ENCODE measurements at places on chromosomes 13 and 19.

GRCh38 chr19:6278740-6279619 is 795 bp downstream of the MLLT1 start:
- peak; percentile 20 for DNase-seq

DNA sequence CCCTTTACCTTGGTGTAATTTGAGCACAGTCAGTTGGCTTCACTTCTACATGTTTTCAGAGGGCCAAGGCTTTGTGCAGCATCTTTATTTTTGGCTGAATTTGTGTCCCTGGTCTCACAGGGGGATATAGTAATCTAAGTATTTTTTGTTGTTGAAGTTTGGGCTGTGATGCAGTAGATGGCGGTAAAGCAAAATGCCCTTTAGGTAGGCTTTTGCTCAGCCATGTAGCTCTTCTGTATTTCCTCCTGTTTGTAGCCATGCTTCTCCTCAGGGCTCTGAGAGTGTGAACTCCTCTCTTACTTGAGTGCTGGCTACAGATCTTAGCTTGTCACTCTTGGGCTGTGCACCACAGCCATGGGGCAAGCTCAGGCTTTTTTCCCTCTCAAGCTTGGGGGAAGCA is 328.6 kb downstream of the SLITRK5 start:
- no peak for DNase-seq

DNA sequence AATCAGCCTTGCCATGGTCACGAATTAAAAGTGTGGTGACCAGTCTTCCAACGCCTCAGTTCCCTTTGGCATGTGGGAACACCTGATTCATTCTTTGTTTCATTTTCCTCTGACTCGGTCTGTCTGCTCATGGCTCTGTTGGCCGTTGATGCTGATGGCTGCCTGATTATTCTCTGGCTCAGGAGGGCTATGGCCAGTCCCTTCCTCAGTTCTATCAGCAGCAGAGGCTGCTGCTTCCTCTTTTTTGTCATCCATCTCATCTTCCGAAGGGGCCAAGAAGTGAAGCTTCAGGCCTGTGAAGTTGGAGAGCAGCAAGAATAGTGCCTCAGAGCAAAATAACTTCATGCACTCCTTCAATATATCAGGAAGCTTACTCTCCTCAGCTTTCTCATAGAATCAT is 9.5 kb upstream of the MLNR start:
- no peak for DNase-seq

GRCh38 chr19:34276614-34277013 is 22.3 kb downstream of the GARRE1 start:
- DNase-seq: no peak

- DNase-seq: no peak
These were observed 181.9 kb downstream of the DACH1 start for GRCh38 chr13:71685072-71685471.

DNA sequence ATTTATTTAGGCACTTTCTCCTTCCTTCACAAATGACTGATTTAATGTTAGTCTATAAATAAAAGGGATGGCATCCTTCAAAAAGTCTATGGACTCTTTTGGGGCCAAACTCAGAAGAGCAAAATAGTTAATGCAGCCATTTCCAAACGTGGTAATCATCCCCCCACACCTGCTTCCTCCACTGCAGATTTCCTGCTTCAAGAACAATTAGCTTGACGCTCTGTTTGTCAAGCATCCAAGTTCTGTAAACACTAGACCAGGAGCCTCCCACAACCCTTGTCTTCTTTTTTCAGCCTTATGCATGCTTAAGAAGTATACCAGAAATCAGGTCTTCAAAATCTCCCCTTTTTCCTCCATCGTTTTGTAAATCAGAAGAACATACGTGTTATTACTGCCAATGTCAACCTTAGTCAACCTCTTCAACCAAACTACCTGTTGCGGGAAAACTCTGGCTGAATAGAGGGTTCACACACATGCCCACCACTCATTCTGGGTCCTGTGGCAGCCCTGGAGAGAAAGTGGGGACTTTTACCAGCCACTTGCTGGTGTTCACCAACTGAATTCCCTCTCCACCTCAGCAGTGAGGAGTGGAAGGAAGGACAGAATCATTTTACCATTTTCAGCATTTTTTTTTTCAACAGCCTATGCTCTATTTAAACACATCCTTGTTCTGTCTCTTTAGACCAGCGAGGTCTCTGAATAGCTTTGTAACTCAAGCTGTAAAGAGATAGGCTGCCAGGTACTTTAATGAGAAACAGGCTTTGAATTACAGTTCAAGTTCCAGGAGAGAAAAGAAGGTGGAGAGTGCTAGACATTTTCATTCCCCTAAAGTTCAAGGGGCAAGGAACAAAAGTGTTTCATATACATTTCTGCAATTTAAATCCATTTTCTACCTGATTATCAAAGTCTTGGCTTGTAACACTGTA is 39.1 kb downstream of the EFNB2 start:
- no peak for DNase-seq

DNA sequence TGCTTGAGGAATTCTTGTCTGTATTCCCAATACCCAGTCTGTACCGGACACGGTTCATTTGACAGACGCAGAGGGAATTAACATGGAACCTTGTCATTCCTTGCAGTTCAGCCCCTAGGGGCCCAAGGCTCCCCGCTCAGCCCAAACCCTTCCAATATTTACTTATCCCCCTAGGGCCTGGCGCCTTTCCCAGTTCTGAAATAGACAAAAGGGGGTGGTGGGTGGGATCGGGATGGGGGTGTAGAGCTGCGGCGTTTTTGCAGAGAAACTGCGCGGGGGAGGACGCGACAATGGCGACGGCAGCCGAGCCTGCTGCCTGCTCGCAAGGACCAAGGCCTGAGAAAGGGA is 583 bp downstream of the AKAP8L start:
- DNase-seq: no peak

DNA sequence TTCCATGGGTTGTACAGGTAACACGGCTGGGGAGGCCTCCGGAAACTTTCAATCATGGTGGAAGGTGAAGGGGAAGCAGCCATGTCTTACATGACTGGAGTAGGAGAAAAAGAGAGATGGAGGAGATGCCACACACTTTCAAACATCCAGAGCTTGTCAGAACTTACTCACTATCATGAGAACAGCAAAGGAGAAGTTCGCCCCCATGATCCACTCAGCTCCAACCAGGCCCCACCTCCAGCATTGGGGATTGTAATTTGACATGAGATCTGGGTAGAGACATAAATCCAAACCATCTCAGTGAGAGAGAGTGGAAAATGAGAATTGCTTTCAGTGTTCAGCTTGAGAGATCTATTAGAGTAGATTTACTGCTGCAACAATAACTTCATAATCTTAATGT is 210.9 kb downstream of the NDFIP2 start:
- DNase-seq: no peak

GRCh38 chr13:95781016-95781415 is 104.1 kb downstream of the DNAJC3 start:
- DNase-seq: no peak

- DNase-seq: no peak
These were observed 25.5 kb upstream of the ATP12A start for GRCh38 chr13:24654741-24655140.

- DNase-seq: no peak
These were observed 61.3 kb downstream of the TNFRSF19 start for GRCh38 chr13:23631311-23632047.

- peak; percentile 79 for DNase-seq
These were observed 8.9 kb downstream of the OCEL1 start for GRCh38 chr19:17234911-17235299.

- no peak for DNase-seq
These were observed 35.0 kb upstream of the MATK start for GRCh38 chr19:3821156-3821555.

GRCh38 chr13:73429701-73430100 is 370.9 kb downstream of the KLF5 start:
- DNase-seq: no peak

GRCh38 chr13:22195726-22196125 is 524.9 kb downstream of the FGF9 start:
- DNase-seq: no peak

DNA sequence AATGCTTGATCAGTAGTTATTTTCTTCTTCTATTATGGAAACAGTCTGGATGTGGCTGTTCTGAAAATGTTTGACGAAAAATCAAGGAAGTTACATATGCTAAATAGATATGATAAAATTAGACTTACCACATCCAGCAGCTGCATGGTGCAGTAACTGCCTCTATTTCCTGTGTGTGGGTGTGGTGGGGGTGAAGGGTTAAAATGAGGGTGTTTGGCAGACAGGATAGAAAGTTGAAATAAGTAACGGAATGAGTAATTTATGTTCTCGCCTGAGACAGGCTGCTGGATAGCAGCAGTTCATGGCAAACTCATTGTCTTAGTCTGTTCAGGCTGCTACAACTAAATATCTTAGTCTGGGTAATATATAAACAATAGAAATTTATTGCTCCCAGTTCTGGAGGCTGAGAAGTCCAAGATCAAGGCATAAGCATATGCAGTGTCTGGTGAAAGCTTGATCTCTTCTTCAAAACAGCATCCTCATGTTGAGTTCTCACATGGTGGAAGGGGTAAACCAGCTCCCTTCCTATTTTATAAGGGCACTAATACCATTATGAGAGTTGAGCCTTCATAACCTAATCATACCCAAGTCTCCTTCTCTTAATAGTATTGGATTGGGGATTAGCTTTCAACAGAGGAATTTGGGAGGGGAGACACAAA is 1248.9 kb downstream of the SLITRK5 start:
- peak; percentile 39 for DNase-seq

DNA sequence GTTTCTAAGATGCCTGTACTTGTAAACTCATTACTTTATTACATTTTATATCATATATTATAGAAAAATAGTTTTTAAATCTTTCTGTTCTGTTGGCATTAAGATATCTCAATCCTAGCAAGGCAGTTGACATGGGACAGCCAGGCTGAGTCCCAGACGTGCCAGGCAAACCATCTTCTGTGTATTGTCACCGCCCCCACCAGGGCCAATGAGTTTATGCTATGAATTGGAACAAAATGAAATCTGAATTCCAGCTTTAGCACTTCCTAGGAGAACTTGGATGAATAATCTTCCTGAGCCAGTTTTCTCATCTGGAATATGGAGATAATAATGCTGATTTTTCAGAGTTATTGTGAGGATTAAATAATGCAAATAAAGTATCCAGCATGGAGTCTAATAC is 79.9 kb upstream of the GSX1 start:
- DNase-seq: no peak

DNA sequence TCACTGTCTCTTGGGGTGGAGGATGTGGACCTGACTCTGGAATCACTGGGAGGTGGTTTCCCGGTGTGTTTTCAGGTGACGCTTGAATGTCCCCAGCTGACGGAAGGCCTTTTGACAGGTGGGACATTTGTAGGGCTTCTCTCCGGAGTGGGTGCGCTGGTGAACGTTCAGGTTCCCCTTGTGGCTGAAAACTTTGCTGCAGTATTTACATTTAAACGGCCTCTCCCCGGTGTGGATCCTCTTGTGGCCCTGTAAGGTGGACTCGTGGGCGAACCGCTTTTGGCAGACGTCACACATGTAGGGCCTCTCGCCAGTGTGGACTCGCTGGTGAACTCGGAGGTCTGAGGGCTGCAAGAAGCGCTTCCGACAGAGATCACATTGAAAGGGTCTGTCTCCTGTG is 7.8 kb downstream of the ZSCAN5B start:
- DNase-seq: no peak

GRCh38 chr13:46663206-46664037 is 110.5 kb downstream of the LRCH1 start:
- DNase-seq: no peak

GRCh38 chr13:24081387-24081786 is 79.1 kb upstream of the SPATA13 start:
- DNase-seq: no peak

DNA sequence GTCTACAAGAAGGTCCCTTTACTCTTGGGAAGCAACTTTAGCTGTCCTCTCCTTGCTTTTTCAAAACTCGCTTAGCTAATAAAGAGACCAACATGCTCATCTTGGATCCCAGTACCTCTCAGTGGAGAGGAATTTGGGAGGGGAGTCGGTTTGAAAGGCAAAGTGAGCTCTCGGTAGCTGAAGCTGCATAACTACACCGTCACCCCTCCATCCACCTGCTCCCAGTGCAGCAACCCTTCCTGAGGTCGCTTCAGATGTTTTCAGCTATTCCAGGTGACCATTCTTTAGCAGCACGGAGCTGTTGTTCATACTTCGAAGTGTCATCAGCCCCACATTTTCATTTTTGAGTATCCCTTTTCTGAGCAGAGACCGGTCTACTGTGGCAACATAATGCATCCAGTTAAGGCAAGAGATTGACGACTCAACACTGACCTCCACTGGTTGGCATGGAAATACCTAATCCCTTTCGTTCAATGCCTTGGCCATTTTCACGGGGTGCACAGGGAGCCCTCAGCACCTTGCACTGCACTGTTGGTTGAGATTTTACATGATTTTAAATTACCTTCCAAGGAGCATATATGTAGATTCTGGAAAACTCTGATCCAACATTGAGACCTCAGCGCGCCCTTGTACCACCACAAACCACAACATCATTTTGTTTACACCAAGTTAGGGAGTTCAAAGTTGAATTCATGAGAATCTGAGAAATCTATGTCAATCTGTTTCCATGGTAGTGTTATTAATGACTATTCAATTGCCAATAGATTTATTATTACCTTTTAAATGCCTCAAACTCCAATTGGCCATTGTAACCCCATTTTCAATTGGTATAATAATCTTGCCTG is 42.2 kb downstream of the DLEU7 start:
- peak; percentile 70 for DNase-seq

GRCh38 chr19:14168259-14168972 is 32.0 kb upstream of the ASF1B start:
- DNase-seq: no peak

- no peak for DNase-seq
These were observed 25.0 kb downstream of the CEBPG start for GRCh38 chr19:33398361-33399060.

DNA sequence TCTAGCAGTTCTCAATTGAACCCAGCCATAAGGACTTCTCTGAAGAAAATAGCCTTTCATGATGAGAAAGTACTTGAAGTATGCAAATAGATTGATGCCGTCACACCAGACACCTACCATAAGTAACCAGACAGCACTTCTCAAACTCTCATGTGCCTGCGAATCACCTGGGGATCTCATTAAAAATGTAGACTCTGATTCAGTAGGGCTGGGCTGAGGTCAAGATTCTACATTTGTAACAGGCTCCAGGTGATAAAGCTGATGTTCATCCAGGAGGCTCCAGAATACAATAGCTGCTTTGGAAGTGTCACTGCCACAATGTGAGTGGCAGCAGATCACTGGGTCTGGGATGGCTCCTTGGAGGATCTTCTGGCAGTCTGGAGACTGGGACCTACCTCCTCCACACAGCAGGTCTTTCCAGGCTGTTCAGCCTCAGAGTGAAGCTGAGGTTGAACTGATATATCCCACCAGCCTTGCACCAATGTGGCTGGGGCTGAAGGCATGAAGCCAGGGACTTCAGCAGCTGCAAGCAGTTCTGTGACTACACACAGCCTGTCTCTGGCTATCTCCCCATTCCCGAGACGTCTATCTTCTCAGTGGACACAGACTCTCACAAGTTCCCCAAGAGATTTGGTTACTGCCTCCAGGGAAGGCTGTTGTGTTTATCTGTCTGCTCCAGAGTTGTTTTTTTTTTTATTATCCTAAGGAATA is 9.1 kb downstream of the MBNL2 start:
- no peak for DNase-seq

- no peak for DNase-seq
These were observed 17.3 kb downstream of the ZBTB7A start for GRCh38 chr19:4049432-4049831.

- no peak for DNase-seq
These were observed 90.6 kb downstream of the KL start for GRCh38 chr13:33106656-33107360.

Measured in activated CD4-positive, alpha-beta memory T cell treated with anti-CD3 and anti-CD28 coated beads, Interleukin-2, amount 10 ng/mL, durations not matched to agents 7 days and 5 days (primary cell).